Body of pancreas (tissue), 4 donors: ENCODE measurements at places on chromosomes 7 and 10.

DNA sequence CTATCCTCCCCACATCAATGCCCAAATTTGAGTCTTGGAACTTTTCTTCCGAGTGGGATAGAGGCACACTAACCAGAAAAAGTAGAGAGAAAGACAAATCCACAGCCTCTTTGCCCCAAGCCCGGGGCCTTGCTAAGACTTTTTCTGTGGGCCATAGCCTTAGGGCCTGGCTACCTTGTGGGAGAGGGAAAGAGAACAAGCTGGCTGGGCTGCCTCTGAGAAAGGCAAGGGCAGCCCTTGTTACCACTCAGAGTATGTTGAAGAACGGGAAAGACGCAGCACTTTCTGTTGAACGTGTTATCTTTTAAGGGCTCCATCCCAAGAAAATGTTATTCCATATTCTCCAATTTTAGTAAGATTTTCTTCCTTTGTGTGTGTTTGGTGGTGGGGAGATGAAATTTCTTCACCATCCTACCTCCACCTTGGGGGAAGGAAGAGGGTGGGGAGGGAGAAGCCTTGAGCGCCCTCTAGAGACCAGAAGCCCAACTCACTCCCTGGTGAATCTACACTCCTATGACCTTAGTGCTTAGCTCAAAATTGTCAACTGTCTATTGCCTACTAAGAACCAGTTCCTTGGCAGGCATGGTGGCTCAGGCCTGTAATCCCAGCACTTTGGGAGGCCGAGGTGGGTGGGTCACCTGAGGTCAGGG, 3.9 kb upstream of the NRF1 start:
- H3K36me3 ChIP-seq: no peaks in the 10 kb centered on the region
- H3K4me3 ChIP-seq: no peak overlapping the region
- H3K4me1 ChIP-seq: peaks cover 11% of the 10 kb centered on the region

DNA sequence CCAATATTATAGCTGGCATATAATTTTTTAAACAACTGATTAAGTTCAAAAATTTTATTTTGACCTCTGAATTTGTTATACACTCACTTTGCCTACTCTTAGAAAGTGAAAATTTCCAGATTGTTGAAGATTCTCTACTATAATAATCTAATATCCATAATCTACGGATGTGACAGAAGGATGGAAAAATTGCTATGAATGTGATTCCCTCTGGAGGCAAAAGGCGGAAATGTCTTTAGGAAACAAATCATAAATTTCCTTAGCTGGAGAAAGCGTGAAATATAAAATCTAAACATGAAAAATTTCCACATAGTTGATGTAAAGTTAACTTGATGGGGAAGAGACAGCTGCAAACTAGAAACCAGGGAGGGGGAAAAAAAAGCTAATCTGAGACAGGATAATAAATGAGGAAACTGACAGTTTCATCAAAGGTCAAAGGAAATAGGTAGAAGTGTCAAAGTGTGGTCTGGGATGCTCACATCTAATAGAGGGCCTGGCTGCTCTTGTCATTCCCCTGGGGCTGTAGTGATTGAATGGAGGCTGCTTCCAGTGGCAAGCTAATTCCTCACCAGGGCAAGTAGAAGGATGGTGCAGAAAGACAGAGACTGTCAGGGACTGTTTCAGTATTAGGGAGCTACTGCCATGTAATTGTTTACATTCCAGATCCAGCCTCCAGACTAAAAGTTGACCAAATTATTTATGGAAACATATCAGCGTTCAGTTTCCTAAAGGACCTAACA, 264.5 kb downstream of the SDHAF3 start:
- DNase-seq: no peak
- H3K27ac ChIP-seq: no peak overlapping the region
- no peaks in the 10 kb centered on the region for H3K27me3 ChIP-seq
- H3K4me1 ChIP-seq: no peaks in the 10 kb centered on the region

DNA sequence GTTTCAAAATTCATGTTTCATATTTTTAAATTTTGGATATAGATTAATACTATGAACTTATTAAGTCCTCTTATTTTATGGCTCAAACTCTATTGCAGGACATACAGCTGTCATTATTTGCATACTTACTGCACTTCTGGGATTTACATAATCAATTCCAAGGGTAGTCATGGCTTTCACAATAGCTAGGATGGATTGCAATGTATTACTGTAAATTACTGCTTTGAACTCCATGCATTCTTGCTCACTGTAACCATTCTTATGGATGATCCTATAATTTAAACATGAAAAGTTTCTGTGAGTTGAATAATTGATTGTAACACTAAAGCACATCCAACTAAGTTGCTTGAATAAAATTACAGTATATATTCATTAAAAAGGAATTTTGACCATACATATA, 23.5 kb downstream of the GNAT3 start:
- H3K36me3 ChIP-seq: no peaks in the 10 kb centered on the region
- H3K4me1 ChIP-seq: no peaks in the 10 kb centered on the region
- H3K27ac ChIP-seq: no peak overlapping the region
- no peaks in the 10 kb centered on the region for H3K27me3 ChIP-seq

- H3K27ac ChIP-seq: no peak overlapping the region
- no peaks in the 10 kb centered on the region for H3K27me3 ChIP-seq
- H3K4me3 ChIP-seq: no peak overlapping the region
- H3K4me1 ChIP-seq: no peaks in the 10 kb centered on the region
- no peak for DNase-seq
- no peaks in the 10 kb centered on the region for H3K36me3 ChIP-seq
Measured at GRCh38 chr7:77982926-77983550, 184.5 kb downstream of the PHTF2 start.
